Purkinje cell (primary cell): ENCODE measurements at places on chromosomes 1 and 21. TPM values are rescaled to one million over a fixed set of nuclear protein-coding genes. Genes with fewer than 3 reads are reported as not detected.

CXADR gene
- 32.4 and 36.9 TPM in 2 replicates for polyA plus RNA-seq

KCNE1 gene
- polyA plus RNA-seq, result not detected in 2 replicates

IL20 gene
- polyA plus RNA-seq, result not detected in 2 replicates

TRABD2B gene
- 2.7 and 6.1 TPM in 2 replicates for polyA plus RNA-seq

ARHGAP29 gene
- polyA plus RNA-seq, result 3.1 and 4.7 TPM in 2 replicates

CD48 gene
- polyA plus RNA-seq, result not detected in 2 replicates
